ENCODE measurements at places on chromosomes 12 and 14.

GRCh38 chr12:23204933-23205778 is 580.2 kb downstream of the ETNK1 start:
- no peak for DNase-seq

DNA sequence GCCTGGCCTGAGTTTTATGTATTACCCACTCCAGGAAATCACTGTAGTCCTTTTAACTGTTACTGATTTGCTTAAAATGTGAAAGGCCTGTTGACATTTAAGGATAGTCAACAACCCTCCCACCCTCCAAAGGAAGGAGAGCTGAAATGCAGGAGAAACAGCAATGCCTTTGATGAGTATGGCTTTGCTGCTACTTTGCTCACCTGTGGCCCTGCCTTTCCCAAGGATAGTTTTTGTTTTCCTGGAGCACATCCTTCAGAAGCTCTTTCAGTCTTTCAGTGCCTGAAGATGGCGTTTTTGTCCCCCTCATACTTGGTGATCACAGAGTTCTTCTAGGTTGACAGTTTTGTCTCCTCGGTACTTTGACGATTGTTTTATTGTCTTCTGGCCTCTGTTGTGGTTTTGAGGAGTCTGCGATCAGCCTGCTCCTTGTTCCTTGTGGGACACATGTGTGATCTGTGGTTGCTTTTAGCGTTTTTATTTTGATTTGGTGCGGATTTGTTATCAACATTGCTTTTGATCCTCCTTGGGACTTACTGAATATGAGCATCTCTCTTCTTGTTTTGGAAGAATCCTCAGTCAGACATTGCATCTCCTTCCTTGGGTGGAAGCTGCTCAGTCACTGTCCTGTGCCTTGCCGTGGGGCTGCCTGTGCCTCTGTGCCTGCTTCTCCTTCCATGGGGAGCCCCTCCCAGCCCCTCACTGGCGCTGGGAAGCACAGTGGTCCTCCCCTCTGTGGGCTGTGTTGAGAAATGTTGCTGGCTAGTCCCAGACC is 17.2 kb downstream of the PACS2 start:
- DNase-seq, result no peak

DNA sequence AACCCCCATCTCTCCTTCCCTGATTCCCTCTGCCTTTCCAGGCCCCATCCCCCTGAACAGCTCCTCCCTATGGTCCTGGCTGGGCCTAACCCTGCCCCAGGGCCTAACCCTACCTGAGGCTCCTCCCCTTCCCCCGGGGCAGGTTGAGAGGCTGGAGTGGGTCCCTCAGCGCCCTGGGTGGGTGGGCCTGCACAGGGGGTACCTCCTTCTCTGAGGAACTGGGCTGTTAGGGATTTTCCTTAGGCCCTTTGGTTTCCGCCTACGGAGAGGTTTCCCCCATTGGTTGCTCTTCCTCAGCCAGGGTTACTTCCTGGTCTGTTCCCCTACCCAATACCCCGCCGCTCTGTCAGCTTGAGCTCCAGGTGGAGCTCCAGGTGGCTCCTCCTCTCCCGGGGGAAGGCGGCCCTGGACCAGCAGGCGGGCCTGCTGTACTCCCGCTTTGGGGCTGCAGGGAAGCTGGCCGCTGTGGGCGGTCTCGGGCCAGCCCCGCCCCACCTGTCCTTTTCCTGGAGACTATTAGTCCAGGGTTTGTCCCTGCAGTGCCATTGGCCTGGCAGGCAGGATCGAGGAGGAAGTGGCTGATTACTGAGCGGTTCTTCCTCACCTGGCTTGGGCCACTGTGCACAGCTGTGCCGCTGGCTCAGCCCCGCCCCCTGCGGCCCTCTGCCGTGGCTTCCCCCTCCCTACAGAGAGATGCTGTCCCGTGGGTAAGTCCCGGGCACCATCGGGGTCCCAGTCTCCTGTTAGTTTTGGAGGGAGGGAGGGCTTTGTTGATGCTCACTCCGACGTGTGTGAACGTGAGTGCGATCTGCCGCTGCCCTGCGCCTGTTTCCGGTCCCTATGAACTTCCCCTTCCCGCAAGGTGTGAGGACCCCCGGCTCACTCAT is 2.5 kb downstream of the C12orf57 start:
- no peak for DNase-seq

- no peak for DNase-seq
These were observed 86.8 kb downstream of the NUAK1 start for GRCh38 chr12:106051853-106052531.

DNA sequence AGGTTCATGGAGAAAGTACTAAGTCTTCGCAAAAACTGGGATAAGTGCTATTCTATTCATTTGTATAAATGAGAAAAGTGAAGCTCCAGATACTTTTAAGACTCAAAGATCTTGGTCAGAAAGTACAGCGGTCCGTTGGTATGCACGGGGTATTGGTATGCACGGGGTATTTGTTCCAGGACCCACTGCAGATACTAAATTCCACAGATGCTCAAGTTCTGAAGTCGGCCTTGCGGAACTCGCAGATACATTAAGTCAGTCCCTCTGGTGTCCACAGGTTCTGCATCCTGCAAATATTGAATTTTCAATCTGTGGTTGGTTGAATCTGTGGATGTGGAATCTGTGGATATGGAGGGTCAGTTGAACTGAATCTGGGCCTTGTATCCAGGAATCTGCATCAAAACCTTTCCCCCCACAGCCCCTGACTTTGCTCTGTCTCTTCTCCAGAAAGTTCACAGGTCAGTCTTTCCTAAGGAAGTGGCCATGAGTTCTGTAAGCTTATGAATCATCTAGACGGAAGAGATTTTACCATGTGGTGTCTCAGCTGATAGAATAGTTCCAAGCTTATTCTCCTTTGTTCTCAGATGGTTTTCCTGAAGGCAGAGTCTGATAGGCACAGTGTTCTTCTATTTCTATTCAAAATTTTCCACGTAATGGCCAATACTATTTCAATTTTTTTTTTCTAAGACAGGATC is 274.7 kb downstream of the NEDD1 start:
- DNase-seq, result no peak

- DNase-seq, result no peak
These were observed 89.4 kb downstream of the RPAP3 start for GRCh38 chr12:47616440-47616839.

- no peak for DNase-seq
These were observed 66.3 kb downstream of the ZNF664 start for GRCh38 chr12:124039276-124039675.

- DNase-seq, result no peak
These were observed 163.7 kb downstream of the GXYLT1 start for GRCh38 chr12:41981013-41981412.

DNA sequence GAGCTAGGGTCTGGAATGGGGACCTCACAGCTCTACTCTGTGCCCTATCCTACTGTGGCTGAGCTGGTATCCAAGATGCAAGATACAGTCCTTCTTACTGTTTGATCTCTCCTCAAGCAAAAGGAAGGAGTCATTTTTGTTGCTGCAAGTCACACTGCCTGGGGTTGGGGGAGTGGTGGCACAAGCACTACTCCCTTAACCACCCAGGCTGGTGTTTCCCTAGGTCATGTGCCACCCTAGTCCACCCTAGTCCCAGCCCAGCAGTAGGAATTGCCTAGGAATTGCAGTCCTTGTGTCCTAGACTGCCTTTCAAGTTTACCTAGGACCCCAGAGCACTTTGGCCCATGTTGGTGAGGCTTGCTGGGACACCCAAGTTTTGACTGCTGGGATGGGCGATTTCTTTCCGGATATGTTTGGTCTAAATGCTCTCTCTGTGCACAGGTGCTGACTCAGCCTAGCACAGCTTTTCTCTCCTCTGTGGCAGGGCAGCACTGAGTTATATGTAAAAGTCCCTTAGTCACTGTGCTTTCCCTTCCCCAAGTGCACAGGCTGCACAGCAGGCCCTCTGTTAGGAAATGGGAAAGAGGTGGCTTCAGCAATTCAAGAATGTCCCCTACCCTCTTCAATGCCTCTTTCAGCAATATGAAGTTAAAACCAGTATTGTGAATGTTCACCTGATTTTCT is 54.9 kb downstream of the SLC6A15 start:
- no peak for DNase-seq

GRCh38 chr12:66934302-66935062 is 255.6 kb upstream of the GRIP1 start:
- no peak for DNase-seq
